Cortex of kidney (tissue), 1 donor: ENCODE measurements at places on chromosomes 6 and 20.

- no peak for DNase-seq
Measured at GRCh38 chr20:53677447-53678314, 84.0 kb upstream of the ZNF217 start.

- no peak for DNase-seq
Measured at GRCh38 chr6:33976437-33977360, 169.2 kb downstream of the GRM4 start.

DNA sequence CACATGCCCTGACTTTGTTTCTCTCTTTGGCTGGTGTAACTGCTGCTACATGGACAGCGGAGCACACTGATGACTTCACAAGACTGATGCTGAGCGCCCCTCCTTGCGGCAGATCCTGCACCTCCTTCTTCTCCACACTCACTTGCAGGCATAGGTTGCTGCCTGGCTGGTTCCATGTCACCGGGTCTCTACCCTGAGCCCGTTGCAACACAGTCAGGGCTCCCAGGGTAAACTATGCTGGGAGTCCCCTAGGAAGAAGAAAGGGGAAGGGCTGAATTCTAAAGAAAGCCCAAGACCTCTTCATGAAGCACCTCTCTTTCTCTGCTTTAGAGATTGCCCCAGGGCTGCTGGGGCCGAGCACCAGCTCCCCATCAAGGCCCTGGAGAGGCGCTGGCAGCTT lies 83.3 kb upstream of the DUSP22 start:
- DNase-seq, result no peak

DNA sequence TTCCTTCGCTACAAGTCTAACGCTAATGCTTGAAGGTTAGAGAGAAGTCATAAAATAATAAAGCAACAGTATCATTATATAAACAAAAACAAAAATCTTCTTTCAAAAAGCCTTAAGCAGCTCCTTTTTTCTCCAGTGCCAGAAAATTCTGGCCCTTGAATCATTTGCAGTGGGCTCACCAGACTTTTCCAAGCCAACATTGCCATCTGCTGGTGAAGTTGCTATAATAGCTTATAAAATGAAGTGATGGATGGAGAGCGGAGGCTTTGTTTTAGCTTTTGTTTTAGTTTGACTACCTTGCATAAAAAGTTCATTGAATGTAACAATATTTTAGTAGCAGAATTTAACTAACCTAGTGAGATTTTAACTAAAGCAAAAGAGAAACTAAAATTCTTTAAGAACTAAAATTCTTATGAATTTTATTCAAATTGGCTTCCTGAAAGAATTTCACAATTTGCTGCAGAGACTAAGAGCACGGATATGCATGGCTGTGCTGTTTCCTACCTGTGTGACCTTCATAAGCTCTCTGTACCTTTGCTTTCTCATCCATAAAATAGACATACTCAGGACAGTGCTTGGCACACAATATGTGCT lies 44.8 kb upstream of the SLC2A12 start:
- DNase-seq, result no peak

DNA sequence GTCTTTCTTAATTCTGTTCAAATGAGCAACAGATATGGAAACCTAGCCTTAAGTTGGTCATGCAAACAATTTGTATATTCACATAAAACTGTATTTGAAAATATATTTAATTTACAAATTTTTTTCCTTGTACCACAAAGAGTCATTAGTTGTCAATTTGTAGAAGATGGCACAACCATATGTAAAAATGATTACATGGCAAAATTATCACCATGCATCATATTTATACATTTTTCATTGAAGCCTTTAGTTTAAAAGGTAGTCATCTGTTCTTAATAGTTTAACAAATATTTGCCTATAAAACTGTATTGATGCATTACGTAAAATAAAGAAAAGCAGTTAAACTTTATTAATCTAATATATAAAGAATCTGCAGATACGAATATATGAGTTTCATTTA lies 1306.8 kb upstream of the ADGRB3 start:
- DNase-seq, result no peak

DNA sequence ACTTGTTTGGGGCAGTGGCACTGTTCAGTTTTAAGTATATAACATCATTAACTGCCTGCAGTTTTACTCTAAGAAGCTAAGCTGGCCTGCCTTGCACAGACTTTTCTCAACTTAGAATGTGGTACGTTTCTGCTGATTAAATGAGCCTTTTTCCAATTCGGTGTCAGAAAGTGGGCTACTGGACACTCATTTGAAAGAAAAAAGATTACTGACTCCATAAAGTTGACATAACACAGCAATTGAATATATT lies 2.1 kb downstream of the ZMYND8 start:
- DNase-seq, result no peak

DNA sequence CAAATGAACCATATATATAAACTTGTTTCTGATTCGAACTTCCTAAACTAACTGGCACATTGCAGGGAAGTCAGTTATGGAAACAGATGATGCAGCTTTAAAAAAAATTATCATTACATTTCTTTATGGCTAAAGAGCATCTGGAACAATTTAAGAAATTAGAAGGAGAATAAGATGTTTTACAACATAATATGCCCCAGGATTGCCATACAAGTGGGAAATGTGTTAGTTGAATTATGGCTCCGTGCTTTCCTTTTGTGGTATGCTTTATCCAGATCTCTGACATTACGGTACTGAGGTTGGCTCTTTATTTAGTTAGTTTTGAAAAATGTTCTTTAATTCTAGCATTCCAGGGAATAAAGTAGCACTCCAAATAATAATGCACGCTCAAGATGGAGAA lies 343.0 kb upstream of the ZFP64 start:
- no peak for DNase-seq

DNA sequence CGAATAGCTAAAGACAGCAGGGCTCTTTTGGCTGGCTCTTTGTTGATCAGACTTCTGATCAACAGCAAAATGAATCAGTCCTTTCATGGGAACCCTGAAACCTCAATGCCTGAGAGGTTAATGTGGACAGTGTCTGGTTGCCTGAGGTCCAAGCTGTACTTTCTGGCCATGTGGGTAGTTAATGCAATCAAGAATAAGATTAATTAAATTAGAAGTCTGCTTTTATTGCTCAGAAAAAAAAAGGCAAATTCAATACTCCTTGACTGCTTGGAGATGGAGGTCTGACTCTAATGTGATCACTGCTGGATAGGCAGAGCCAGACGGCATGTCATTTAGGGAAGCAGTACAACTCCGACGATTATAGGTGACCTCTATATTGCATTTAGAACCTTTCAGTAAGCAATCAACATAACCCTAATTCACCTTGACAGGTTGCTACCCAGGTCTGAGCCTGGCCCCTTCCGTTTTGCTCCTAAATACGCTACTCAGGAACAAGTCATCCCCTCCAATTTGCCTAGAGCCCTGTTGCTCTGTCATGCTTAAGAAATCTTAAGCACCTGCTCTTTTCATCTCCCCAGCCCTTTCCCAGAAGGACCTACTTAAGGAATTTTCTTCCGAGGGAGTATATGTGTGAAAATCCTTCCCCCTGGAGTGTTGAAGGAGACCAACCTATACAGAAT lies 370.0 kb upstream of the SPTLC3 start:
- no peak for DNase-seq

DNA sequence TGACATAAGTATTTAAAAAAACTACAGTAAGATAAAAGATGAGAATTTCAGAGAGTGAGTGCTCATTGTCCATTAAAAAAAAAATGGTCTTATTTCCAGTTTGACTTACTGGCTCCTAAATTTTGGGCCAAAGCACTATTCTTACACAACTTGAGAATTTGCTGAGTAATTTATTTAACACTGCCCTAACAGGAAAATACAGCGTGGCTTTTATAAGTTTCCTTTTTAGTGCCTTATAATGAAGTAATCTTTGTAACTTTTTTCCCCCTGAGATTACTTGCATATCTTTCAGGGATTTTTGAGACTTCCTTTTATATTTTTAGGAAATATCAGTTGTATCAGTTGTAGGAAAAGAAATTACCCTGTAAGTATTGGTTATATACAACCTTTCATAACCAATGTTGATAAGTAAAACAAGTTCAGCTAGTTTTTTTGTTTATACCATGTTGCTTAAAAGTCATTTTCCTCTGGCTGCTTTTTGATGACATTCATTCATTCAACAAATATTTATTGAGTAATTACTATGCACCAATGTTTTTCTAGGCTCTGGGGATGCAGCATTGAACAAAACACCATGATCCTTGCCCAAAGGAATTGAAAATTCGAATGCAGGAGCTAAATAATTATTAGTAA lies 106.4 kb upstream of the SGK1 start:
- no peak for DNase-seq

DNA sequence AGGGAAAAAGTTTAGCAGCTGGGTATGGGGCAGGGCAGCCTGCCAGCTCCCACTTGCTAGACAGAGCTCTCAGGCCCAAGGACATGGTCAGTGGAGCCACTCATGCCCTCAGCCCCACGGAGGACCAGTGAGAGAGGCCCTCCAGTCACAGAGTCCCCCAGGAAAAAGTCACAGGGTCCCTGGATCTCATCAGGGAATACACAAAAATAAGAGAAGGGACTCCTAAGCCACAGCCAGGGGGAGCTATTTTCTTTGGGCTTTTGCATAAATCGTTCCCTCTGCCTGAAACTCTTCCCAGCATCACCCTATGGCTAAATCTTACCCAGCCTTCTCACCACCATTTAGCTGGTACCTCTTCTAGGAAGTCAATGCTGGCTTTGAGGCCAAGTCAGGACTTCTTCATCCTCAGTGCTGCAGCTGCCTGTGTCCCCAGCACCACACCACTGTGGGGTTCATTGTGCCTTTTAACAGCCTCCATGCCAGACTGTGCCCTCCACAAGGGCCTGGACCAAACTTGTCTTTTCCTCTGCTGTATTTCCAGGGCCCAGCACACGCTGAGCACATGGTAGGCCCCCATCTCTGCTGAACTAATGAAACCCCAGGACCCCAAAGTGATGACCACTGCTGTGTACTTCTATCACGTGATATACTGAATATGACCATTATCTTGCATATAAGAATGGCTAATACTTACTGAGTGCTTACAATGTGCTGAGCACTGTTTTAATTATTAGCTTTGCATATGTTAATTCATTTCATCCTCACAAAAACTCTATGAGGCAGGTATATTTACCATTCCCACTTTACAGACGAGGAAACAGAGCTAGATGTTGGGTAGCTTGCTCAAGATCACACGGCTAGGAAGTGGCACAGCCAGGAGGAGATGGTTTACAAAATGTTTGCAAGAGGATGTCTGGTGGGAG lies 2.0 kb downstream of the ZNF335 start:
- DNase-seq, result no peak

- DNase-seq, result no peak
Measured at GRCh38 chr6:39910744-39911143, 23.5 kb downstream of the MOCS1 start.

- no peak for DNase-seq
Measured at GRCh38 chr6:40965046-40965445, 74.0 kb downstream of the UNC5CL start.

- no peak for DNase-seq
Measured at GRCh38 chr6:6790891-6791290, 202.4 kb downstream of the LY86 start.

DNA sequence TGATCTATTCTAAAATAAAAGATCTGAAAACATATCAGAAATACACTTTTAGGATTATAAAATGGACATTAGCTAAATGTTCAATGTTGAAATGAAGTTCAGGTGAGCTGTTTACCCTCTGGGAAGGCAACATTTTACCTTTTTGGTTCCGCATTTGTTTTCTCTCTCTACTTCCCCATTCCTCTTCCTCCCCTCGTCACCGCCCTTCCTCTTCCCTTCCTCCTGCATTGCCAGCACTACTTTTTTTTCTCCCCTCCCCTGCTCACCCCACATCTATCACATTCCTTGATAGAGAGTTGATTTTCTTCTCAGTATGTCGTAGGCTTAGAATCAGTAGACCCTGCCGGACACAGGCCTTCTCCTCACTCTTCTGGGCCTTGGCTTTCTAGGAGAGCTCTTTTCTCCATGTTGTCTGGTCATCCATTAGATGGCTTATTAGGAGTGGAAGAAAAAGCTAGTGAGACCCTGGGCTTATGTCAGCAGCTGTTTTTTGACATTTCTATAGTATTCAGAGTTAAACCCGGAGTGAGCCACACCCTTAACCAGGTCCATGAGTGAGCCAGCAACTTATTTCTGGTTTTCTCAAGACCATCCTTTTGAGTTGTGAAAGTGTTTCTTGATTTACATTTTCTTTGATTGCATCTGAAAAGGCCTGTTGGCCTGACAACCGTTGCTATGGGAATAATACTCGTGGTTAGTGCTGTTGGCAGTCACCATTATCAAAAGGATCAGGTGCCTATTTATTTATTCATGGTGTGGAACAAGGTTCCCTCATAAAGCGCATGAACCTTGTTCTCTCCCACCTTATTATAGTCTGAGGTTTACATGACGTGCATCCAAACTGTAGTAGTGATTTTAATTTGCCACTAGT lies 90.9 kb downstream of the DTD1 start:
- no peak for DNase-seq

DNA sequence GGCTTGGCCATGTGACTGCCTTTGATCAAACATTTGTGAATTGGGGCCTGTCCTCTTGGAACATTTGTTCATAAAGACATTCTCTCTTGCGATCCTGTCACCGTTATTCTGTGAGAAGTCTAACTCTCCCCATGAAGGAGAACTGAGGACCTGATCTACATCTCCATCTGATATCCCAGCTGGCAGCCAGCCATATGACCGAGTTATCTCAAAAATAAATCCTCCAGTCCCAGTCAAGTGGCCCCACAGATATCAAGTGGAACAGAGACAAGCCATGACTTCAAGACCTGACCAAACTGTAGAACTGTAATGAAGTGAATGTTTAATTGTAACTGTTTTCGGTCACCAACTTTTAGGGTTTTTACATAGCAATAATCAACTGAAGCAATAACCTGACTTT lies 25.7 kb downstream of the SNX3 start:
- DNase-seq, result no peak

DNA sequence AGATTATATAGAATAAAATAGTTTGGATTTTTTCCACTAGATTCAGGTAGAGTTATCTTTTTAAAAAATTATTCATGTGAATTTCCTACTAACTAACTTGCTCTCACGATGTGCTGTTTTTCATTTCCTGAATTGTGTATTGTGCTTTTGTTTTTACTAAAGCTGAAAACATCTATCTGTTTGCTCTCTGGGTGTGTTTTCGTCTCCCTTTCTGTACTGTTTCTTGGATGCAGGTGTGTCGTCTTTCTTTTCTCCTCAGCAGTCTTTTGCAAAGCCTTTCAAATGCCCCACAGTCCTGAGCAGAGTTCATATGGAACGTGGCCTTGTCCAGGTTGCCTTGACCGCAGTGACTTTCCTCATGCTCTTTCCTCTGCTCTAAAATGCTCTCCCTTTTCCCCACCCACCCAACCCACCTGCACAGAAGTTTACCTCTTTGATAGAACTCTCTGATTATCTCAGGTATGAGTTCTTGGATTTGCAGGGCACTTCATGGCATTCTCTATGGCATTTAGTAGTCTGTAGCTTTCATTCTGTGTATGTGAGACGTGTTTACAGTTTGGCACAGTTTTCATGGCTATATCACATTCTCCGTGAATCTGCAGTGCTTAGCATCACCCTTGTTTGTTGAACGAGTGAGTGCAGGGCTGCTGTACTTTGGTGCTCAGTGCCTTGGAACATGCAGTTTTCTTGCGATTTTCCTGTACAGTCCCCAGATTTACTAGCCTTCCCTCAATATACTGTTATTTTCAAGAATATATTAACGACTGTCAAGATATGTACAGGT lies 77.1 kb downstream of the FARS2 start:
- no peak for DNase-seq

GRCh38 chr20:42098418-42098817 lies 480.2 kb upstream of the CHD6 start:
- DNase-seq, result no peak

GRCh38 chr6:8279041-8279805 lies 156.1 kb downstream of the SLC35B3 start:
- DNase-seq, result no peak

GRCh38 chr6:81772741-81773140 lies 20.3 kb upstream of the TENT5A start:
- no peak for DNase-seq
